ENCODE measurements at places on chromosomes 1 and 21.
A peak's percentile ranks its signal among the peaks of the same experiment; 100 is the strongest.

DNA sequence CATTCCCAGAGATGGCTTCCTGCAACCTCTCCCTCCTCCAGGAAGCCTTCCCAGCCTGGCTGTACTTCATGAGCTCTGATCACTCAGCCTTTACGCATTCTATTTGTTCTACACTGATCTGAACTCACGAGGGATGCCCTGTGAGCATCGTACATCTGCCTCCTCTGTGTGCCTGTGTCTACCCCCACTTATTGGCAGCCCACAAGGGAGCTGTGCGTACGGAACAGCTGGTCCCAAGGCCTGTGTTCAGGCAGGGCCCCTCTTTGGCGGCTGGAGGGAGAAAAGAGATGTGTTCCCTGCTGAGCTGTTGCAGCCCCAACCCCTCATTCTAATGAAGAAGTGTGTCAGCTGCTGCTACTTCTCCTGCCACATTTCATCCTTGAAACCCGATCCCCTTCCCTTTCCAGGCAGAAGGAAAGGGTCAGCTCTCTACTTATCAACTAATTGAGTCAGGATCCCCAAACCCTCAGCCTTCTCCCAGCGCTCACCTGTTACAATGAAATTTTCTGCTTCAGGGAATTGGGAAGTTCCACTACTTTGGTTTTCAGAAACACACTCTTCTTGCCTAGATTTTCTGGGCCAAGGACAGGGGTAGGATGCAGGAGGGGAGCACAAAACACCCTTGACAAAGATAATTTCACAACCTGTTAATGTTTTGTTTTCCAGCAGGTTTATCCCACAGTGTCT is 3.2 kb downstream of the INKA2 start:
- no peak for DNase-seq

- no peak for DNase-seq
Measured at GRCh38 chr1:109917768-109918606, 7.3 kb downstream of the CSF1 start.

DNA sequence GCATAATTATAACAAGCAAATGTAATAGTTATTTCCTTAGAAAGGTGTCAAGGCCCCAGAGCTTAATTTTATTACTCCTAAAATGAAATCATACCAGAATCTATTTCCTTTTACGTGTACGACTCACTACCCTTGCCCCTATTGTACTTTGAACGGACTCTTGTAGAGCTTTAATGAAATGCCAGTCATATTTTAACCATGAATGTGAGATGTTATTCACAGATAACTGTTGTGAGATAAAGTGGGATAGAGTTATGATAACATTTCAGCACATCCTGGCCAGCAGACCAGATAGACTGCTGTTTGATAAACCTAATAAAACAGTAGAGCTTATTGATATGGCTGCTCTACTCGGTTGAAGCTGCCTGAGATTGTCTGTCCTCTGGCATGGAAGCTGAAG is 500.8 kb upstream of the PBX1 start:
- DNase-seq, result no peak

DNA sequence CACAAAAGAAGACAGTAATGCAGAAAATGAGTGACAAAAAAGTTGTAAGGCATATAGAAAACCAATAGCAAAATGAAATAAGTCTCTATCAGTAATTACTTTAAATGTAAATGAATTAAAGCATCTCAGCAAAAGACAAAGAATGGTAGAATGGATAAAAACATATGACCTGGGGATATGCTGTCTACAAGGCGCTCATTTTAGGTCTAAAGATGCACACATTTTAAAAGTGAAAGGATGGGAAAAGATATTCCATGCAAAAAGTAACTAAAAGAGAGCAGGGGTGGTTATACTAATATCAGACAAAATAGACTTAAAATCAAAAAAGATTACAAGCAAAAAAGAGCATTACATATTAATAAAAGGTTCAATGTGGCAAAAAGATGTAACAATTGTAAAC is 41.2 kb downstream of the SPATA6 start:
- no peak for DNase-seq

GRCh38 chr1:160193091-160193819 is 2.9 kb downstream of the CASQ1 start:
- DNase-seq, result peak; percentile 42

DNA sequence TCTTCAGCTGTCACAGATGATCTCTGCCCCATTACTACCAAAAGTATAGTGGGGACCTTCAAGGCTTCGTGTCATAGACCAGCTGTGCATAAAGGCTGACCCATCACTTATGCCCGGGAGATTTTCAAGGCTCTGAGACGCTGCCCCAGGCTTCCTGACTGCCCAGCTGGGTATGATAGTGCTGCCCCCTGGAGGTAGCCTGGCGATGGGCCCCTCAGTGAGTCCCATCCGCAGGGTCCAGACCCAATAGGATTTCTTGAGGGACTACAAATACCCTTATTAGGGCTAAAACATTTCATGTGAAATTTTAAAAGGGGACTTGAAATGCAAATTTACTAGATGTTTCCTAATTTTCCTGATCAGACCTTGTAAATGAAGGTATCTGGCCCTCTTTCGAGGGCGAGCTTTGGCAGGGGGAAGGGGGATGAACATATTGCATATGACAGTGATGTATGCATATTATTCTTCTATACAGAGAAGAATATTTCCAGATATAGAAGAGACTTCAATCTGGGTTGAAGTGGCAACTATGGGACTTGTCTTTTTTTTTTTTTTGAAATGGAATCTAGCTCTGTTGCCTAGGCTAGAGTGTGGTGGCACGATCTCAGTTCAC is 11.7 kb upstream of the FCMR start:
- peak; percentile 48 for DNase-seq

GRCh38 chr21:29953072-29953471 is 13.3 kb upstream of the GRIK1 start:
- no peak for DNase-seq

GRCh38 chr1:3271866-3272265 is 182.6 kb upstream of the ARHGEF16 start:
- no peak for DNase-seq

DNA sequence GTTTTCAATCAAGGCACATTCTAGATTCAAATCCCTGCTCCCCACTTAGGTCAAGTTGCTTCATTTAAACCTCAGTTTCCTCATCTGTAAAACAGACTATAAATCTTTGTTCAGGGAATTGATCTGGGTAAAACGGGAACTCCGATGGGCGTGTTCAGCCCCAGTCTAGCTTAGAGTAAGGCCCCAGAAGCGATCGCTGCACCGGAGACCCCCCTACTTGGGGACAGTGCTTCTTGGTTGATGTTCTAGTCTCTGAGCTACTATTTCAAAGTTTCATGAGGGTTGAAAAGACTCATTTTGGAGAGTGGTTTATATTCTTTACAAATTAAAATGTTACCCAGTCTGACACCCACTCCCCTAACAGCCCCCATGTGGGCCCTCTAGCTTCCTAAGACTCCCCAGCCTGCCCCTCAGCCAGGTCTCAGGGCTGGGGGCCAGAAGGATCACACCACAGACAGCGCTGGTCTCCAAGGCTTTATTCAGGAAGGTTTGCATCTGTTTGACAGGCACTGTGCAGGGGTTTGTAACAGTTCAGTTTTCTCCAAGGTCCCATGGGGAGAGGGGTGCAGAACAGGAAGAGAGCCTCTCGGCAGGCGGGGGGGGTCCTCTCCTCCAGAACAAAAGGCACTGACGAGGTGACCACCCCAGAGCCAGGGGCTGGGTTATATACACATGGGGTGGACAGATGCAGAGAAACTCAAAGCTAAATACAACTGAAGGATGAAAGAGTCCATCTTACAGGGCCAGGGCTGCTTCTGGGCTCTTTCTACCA is 82.9 kb downstream of the STUM start:
- no peak for DNase-seq

- DNase-seq, result no peak
Measured at GRCh38 chr1:214331180-214331579, 50.2 kb downstream of the SMYD2 start.

DNA sequence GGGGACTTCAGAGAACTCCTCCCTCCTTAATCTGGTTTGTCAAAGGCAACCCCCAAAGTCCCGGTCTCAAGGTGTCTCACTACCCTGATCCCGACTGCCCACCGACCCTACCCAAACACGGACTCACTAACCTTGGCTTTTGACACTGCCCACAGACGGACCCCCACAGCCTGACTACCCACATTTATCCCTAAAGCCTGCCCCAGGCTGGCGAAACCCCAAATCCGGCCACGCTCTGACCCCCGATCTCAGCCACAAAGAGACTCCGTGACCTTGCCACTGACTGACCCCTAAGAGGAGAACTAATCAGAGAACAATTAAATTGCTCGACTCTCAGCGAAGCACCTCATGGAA is 5.2 kb downstream of the ID3 start:
- no peak for DNase-seq
